ENCODE measurements at places on chromosomes 12 and 14.

- peak; percentile 50 for DNase-seq
Observed at GRCh38 chr12:64781280-64782190, 22.3 kb upstream of the GNS start.

DNA sequence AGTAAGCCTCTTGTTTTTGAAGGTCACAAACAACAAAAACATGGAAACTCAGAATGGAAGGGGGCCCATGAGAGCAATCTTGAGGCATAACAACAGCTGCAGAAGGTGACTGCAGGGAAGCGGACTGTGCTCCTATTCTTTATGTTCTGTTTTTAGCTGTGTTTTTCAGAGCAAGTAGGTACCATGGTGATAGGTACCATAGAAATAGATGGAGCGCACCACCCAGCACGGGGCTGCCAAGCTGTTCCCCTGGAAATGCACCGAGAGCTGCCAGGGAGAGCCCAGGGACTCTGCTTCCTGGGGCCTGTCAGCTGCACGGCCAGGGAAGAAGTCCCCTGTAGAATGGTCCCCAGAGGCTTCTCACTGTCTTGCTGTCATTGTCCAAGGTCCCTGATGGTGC is 32.8 kb downstream of the DGLUCY start:
- DNase-seq, result no peak

- no peak for DNase-seq
Observed at GRCh38 chr14:56297449-56297848, 179.2 kb downstream of the PELI2 start.

DNA sequence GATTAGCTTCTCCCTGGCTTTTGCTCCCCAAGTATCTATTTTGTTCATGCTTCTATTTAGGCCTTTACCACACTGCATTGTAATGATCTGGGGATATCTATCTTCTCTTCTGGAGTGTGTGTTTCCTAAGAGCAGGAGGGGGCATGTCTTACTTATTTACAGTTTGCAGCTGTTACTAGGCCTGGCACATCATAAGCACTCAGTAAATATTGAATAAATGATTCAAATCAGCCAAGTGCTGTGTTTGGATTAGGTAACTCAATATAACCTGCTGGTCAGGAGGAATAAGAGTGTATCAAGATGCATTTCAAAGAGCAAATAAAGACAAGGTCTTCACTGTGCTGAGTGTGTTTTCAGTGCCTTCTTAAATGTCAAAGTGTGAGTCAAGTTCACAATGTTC is 186.1 kb downstream of the FOXG1 start:
- DNase-seq, result no peak

GRCh38 chr12:103589517-103589916 is 2.4 kb downstream of the STAB2 start:
- DNase-seq, result no peak

DNA sequence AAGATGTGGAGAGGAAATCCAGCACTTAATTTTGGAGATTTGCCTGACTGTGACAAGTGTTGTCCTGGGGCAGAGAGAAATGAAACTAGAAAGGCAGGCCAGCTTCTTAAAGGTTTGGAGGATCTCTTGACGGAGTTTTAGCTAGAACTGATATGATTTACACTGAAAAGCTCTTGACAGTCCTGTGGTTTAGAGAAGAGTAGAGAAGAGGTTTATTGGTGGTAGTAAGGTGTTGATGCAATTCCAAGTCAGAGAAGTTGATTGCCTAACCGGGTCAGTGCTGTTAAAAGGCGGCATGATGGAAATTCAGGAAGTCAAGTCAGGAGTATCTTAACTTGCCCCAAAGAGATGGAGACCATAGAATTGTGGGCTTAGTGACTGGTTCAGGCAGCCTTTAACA is 89.0 kb upstream of the TRAF3 start:
- DNase-seq, result no peak

Measured in Caki2 (cell line).